ENCODE measurements at places on chromosomes 4 and X. TPM values are rescaled to one million over a fixed set of nuclear protein-coding genes. Genes with fewer than 3 reads are reported as not detected.

- no peak for DNase-seq
These were observed 95.8 kb downstream of the SH3KBP1 start for GRCh38 chrX:19791562-19791961.

- no peak for DNase-seq
These were observed 24.8 kb upstream of the RBPJ start for GRCh38 chr4:26296021-26296420.

GRCh38 chrX:71615954-71616353 is 2.4 kb downstream of the CXCR3 start:
- DNase-seq, result no peak

DNA sequence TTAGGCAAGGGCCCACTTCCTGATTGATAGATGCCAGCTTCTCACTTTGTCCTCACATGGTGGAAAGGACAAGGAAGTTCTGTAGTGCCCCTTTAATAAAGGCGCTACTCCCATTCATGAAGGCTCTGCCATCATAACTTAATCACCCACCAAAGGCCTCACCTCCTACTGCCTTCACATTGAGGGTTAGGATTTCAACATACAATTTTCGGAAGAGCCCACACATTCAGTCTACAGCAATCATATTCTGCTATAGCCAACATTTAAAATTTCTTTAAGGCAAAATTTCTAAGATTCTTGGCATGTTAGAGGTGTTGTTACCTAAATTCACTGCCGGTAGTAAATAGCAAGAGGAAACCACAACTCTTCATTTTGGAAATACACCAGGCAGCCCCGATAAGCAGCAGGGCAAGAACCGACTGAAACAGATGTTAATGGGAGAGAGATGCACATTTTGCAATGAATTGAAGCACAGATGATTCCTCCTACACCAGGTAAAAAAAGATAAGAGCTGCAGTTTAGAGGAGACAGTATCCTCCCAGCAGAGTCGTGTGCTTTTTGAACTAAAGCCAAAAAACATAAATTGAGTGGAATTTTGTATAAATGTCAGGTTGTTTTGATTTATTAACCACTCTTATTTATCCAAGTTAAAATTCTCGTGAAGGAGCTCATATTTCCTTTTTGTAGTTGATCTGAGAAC is 594.9 kb downstream of the KCTD8 start:
- no peak for DNase-seq

DNA sequence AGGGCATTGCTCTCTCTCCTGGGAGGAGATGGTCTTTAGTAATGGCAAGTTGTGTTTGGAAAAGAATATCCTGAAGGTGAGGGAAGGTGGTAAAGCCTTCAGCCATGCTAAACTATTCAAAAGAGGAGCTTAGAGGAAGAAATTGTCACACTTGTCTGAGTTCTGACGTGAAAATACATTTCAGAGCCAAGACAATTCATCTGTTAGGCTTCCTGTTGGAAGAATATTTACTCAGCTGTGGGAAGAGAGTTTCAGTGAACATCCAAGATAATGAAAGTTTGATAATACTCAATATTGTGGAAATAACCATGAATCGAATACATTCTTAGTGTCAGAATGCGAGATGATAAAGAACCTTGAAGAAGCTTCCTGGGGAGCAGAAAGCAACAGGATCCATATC is 143.3 kb downstream of the GPAT3 start:
- no peak for DNase-seq

CSAG2 gene
- total RNA-seq, result not detected

DNA sequence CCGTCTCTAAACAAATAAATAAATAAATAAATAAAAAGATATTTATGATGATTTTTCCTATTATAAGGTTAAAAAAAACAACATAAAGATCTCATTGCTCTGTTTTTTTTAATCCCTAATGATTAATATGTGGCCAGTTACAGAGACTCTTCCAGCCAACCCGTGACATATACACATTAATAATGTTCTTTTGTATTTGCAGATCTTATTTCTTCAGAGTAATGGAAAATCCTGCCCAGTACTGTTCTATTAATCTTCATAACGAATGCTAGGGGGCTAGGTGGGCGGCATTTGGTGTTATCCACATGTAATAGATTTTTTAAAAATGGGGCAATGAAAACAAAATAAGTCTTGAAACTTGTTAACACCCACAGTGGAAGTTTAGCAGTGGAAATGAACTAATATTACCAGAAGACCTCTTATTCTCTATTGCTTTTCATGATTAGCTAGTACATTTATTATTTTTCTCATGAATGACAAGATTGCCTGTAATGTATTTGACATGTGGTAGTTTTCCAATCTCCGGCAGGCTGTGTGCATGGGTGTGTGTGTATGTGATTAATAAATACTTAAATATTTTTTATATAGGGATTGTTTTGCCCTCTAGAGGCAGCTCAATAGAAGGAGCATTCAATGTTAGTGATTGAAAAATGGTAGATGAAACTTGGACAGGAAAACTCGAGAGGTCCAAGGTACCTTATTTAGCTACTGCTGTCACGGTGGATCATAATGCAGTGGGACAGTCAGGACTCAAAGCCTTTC is 457.4 kb downstream of the IL1RAPL1 start:
- no peak for DNase-seq

BBS12 gene
- 2.1 TPM for total RNA-seq

- no peak for DNase-seq
These were observed 2.1 kb downstream of the HMGB2 start for GRCh38 chr4:173332021-173332487.

DNA sequence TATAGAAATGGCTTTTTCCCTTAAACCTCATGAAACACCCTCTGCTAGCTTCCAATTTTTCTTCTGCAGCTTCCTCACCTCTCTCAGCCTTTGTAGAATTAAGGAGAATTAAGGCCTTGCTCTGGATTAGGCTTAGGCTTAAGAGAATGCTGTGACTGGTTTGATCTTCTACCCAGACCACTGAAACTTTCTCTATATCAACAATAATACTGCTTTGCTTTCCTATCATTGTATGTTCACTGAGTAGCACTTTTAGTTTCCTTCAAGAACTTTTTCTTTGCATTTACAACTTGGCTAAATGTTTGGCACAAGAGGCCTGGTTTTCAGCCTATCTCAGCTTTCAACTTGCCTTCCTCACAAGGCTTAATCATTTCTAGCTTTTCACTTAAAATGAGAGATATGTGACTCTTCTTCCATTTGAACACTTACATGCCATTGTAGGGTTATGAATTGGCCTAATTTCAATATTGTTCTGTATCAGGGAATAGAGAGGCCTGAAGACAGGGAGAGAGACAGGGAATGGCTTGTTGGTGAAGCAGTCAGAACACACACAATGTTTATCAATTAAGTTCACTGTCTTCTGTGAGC is 28.2 kb downstream of the TMEM154 start:
- no peak for DNase-seq

POF1B gene
- total RNA-seq, result not detected

DNA sequence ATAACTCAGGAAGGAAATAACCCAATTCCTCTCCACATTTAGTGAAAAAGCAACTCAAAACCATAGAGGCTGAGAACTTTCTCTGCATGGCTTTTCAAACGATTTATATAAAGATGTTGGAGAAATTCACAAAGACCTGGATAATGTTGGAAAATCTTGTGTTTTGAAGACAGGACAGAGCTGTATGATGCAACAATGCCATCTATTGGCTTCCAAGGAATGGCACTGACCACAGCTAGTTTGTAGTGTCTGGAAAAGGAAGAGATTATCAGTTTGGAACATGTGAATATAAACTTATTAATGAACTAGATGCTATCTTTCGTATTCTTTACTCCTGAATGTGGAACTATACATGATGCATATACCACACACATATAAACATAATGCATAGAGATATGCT is 503.6 kb downstream of the IL1RAPL1 start:
- DNase-seq, result no peak

DNA sequence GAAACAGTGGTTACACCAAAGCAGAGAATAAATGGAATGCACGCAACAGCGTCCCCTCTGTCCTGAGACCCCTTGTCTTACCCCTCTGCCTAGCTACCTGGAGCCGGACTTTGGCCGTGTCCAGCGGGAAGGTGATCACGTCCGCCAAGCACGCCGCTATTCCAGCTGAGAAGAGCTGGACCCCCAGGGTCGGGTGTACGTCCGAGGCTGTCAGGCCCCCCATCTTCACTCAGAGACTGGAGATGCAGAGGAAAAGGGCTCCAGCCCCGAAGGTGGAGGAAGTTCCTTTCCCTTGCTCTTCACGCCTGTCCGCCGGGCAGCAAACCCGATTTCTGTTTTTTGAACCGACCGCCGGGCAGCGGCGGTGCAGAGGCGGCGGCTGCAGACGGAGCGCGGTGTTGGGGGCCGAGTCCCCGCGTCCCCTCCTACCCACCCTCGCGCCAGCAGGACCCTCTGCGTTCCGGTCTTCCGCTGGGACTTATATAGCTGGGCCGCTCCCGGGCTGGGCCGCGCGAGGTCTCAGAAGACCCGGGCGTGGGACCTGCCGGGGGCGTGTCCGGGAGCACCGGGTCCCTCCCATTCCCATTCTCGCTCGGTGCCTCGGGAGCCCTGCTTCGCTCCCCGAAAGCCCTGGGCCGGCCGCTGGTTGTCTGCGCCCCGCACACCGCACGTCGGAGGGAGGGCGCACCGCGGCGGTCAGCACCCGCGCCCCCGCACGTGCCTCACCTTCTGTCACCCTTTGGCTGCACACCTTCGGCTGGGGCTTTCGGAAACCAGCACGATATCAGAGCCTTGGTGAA is at the start of gene UCP1:
Gene UCP1, minus strand, starts transcription at position 455 of the 800 bp plus-strand sequence. Its CDS starts 232 bp downstream, at position 223.
- DNase-seq, result no peak

PDK3 gene
- 26.4 TPM for total RNA-seq

MEPE gene
- total RNA-seq, result not detected

DNA sequence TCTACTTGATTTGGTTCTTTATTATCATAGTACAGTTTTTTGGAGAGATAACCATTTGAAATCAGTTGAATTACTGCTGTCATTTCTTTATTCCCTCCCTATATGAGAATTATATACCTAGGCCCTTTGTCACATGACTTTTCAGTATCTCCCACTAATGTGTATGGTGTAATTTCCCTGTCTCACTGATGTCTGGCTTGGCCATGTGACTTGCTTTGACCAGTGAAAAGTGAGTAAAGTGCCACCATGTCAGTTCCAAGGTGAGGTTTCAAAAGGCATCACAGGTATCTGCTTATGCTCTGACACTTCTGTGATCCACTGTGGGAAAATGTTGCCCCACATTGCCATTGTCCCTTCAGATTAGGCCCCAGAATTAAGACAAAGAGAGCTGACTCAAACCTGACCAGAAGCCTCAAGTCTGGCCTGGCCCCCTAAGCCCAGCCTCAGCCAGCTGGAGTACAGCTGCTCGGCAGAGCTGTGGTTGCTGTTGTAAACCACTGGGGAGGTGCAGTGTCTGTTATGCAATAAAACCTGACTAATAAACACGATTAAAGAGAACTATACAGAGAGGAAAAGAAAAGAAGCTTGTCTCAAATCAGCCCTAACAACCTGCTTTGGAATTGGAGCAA is 27.5 kb downstream of the SETD7 start:
- DNase-seq, result no peak

ATP2B3 gene
- not detected for total RNA-seq

DNA sequence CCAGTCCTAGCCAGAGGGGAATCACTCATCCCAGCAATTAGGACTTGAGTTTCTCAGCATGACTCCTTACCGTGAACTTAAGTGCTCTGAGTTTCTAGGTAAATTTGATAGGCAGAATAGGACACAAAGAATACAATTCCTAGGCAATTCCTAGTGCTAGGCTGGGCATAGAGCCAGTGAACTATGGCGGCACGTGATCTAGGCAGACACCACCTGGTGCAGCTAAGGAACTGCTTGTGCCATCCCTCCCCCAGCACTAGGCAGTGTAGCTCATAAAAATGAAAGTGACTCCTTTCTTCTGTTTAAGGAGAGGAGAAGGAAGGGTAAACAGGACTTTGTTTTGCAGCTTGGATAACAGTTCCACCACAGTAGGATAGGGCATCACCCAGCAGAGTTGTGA is 736.3 kb upstream of the PCDH7 start:
- no peak for DNase-seq

HPGDS gene
- 0.18 TPM for total RNA-seq

- no peak for DNase-seq
These were observed 30.2 kb downstream of the SPINK2 start for GRCh38 chr4:56791316-56791715.

DNA sequence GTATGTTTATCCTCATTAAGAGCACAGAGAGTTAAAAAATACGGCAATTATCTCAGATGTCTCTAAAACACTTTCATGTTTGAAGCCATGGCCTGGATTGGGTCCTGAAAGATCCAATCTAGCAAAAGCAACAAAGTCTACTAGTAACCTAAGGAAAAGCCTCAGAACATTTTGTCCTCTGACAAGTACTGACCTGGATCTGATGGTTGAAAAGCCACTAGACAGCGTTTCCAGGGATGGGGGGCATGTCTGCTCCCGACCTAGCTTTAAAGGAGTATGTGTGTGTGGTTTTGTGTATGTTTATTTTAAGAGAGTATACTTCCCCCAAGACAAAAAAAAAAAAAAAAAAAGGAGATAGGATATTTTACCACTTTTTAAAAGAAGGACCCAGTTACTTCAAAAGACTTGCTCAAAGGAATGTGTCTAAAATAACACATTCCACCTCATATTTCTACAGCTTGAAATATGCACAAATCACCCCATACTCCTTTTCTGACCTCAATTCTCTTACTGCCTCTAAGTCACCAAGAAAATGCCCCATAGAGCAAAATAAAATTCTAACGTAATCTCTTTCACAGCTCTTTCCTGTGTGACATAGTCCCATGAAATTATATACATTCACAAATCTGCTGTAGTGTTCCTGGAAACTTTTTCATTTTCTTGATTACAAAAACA is 189.0 kb upstream of the TTC29 start:
- no peak for DNase-seq

- no peak for DNase-seq
These were observed 11.1 kb downstream of the ANXA3 start for GRCh38 chr4:78562687-78563086.

SULT1B1 gene
- 0.22 TPM for total RNA-seq

ZDHHC15 gene
- total RNA-seq, result 0.26 TPM

- no peak for DNase-seq
These were observed 26.9 kb upstream of the BEX4 start for GRCh38 chrX:103187953-103188475.

DNA sequence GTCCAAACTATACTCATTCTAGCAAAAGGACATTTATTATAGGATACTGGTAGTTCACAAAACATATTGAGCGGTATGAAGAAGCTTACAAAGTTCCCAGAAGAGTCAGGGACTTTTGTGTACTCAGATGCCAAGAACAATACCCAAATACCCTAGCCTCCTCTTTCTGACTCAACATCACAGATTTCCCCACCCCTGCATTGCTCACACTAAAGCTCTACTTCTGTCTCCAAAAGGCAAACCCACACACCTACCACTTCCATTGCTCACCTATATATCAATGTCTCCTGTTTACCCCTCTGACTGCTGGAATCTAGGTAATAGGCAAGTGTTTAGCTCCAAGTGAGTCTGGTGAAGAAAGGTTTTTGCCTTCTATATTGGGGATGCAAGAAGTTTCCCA is 100.7 kb upstream of the HCCS start:
- no peak for DNase-seq

- DNase-seq, result no peak
These were observed 42.5 kb downstream of the FAAH2 start for GRCh38 chrX:57329008-57329407.

GRCh38 chr4:6753103-6753560 is 29.4 kb upstream of the KIAA0232 start:
- DNase-seq, result no peak

Data from CD8-positive, alpha-beta memory T cell (primary cell).